ENCODE measurements at places on chromosomes 7 and 10.
A peak's percentile ranks its signal among the peaks of the same experiment; 100 is the strongest.

- DNase-seq: no peak
Observed at GRCh38 chr10:15223174-15223573, 54.7 kb upstream of the NMT2 start.

GRCh38 chr7:36128448-36129047 lies 24.5 kb upstream of the EEPD1 start:
- peak; percentile 25 for DNase-seq

- DNase-seq: no peak
Observed at GRCh38 chr10:71538608-71539260, 142.0 kb downstream of the CDH23 start.

DNA sequence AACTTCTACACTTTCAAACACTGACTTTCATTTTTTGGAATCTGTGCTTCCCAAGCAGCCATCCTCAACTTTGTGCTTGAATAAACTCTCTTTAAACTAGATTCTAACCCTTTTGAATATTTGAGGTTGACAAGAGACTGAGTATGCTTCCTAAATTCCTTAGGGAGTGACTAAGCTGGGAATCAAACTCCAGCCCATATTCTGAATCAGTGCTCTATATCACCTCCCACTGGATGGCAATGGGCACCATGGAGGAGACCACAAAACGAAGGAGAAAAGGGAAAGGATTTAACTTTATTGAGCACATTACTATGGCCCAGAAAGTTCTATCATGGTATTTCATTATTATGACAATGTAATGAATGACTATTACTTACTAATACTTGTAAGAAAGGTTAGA lies 17.2 kb upstream of the SLC26A4 start:
- no peak for DNase-seq

GRCh38 chr7:75843613-75844116 lies 30.1 kb upstream of the CCL24 start:
- no peak for DNase-seq

GRCh38 chr10:17190602-17191001 lies 10.9 kb downstream of the TRDMT1 start:
- no peak for DNase-seq

GRCh38 chr7:144720149-144720548 lies 115.7 kb downstream of the TPK1 start:
- DNase-seq: no peak

GRCh38 chr10:17181110-17181509 lies 20.4 kb downstream of the TRDMT1 start:
- DNase-seq: no peak

DNA sequence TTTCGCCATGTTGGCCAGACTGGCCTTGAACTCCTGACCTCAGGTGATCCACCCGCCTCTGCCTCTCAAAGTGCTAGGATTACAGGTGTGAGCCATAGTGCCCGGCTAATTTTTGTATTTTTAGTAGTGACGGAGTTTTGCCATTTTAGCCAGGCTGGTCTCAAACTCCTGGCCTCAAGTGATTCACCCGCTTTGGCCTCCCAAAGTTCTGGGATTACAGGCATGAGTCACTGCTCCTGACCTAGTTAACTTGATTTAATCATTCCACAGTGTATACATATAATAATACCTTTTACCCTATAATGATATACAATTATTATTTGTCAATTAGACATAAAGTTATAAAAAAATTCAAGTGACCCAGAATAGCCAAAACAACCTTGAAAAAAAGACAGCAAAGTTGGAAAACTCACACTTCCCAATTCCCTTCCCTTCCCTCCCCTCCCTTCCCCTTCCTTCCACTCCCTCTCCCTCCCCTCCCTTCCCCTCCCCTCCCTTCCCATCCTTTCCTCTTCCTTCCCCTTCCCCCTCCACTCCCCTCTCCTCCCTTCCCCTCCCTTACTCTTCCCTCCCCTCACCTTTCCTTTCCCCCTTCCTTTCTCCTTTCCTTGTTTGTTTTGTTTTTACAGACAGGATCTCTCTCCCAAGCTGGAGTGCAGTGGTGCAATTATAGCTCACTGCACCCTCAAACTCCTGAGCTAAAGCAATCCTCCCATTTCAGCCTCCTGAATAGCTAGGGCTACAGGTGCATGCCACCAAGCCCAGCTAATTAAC lies 14.8 kb upstream of the ZMIZ2 start:
- no peak for DNase-seq

GRCh38 chr10:103712898-103713498 lies 142.4 kb downstream of the SH3PXD2A start:
- peak; percentile 65 for DNase-seq

- peak; percentile 66 for DNase-seq
Observed at GRCh38 chr10:48769706-48770435, 85.2 kb downstream of the WDFY4 start.

DNA sequence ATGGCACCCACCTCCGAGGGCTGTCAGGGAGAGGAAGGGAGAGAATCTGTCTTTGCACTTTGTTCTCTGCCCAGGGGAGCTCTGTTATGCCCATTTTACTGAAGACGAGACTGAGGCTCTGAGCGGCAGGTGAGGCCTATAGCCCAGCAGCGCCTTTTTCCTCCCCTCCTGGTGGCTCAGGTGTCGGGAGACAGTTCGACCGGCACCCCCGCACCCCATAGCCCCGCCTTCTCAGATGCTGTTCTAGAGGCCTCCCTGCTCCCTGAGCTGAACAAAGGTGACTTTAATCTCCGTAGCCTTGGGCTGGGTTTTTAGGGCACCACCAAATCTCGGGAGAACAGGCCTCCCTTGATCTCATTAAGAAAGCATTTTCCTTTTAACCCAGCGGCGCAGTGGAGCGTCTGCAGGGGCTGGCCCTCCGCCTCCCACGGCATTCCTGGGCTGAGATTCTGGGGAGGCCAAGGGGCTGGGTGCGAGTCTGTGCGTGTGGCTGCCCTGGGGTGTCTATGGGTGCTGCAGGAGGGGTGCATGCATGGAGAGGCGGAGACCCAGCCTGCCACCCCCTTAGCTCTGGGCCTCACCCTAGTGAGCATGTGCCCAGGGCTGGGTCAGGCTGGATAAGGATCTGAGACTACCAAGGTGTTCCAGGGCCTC lies 3.3 kb downstream of the LFNG start:
- DNase-seq: no peak

GRCh38 chr7:126778101-126778500 lies 474.6 kb downstream of the GRM8 start:
- DNase-seq: no peak

DNA sequence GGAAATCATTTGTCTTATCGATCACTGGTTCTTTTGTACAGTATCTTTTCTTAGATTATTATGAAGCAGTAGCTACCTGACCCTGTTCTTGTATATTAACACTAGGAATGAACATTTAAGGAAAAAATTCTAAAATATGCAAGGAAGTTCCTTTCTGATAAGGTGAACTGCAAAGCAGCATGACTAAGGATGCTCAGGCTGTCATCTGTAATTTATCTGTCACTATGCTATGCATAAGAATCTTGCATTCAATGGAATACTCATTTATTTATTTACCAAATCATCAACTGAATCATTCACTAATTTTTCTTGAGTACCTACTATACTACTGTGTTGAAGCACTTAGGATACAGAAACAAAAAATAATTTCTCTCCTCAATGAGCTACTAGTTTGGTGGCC lies 5.8 kb downstream of the GSDME start:
- DNase-seq: no peak

- no peak for DNase-seq
Observed at GRCh38 chr7:122552769-122553168, 146.1 kb downstream of the RNF133 start.

DNA sequence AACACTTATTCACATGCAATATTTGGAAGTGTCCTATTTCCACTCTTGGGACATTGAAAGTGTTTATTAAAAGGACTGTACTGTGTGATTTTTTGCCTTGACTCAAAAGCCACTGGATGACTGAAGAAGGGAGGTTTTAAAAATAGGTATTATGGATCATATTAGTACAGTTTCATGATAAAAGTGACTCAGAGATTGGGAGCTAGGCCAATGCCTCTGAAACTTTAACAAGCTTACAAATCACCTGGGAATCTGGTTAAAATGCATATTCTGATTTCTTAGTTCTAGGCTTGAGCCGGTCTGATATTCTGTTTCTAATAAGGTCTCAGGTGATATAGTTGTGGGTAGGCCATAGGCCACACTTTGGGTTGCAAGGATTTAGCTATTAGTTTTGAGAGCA lies 191.2 kb downstream of the PLXDC2 start:
- no peak for DNase-seq

- DNase-seq: no peak
Observed at GRCh38 chr7:43931346-43931745, 5.1 kb downstream of the UBE2D4 start.

DNA sequence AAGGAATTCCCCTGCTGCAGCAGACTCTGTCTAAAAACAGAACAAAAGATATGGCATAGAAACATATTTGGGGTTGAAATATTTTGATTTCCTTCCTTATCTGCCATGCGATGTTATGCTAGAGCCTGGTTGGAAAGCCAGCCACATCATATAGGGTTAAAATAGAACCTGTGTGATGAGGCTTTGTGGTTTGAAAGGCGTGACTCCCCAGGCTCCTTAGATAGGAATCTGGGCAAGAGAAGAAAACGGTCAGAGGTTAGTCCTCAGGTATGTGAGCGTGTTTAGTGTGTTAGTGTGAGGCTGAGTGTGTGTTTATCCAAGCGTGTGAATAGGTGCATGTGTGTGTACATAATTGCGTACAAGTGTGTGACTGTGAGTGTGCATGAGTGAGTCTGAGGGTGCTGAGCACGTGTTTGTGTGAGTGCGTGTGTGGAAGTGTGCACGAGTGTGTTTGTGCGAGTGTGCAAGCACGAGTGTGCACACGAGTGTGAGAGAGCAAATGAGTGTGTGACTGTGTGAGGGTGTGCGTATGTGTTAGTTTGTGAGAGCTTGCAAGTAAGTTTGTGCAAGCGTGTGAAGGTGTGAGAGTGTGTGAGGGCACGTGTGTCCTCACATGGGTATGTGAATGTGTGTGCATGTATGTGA lies 79.9 kb downstream of the COL26A1 start:
- DNase-seq: no peak

DNA sequence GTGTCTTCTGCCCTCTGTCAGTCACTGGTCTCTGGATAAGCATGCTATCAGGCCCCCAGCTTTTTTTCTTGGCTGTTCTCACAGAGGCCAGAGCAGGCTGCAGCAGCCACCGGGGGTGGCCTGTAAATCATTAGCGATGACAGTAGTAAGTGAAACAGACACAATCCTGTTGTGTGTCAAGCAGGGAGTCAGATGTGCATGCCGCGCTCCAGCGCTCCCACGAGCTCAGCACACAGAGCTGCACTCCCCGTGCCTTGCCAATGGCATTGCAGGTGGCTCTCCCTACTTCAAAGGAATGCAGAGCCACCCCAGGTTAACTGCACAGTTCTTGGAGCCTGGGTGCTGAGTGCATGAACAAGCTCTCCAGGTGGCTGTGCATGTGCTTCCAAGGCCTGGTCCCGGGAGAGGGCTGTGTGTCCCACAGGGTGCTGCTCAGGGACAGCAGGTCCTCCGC lies 226.1 kb downstream of the GLRX3 start:
- no peak for DNase-seq

- DNase-seq: no peak
Observed at GRCh38 chr10:95588025-95588424, 26.9 kb upstream of the SORBS1 start.

DNA sequence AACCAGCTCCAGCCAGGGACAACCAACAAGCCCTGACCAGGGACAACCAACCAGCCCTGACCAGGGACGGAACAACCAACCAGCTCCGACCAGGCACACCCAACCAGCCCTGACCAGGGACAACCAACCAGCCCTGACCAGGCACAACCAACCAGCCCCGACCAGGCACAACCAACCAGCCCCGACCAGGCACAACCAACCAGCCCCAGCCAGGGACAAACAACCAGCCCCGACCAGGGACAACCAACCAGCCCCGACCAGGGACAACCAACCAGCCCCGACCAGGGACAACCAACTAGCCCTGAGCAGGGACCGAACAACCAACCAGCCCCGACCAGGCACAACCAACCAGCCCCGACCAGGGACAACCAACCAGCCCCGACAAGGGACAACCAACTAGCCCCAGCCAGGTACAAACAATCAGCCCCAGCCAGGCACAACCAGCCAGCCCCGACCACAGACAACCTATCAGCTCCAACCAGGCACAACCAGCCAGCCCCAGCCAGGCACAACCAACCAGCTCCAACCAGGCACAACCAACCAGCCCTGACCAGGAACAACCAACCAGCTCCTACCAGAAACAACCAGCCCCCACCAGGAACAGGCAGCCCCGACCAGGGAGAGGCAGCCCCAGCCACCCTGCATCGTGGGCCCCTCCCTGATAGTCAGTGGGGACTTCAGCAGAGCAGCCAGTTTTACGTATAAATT lies 56.4 kb downstream of the PROSER2 start:
- DNase-seq: no peak

DNA sequence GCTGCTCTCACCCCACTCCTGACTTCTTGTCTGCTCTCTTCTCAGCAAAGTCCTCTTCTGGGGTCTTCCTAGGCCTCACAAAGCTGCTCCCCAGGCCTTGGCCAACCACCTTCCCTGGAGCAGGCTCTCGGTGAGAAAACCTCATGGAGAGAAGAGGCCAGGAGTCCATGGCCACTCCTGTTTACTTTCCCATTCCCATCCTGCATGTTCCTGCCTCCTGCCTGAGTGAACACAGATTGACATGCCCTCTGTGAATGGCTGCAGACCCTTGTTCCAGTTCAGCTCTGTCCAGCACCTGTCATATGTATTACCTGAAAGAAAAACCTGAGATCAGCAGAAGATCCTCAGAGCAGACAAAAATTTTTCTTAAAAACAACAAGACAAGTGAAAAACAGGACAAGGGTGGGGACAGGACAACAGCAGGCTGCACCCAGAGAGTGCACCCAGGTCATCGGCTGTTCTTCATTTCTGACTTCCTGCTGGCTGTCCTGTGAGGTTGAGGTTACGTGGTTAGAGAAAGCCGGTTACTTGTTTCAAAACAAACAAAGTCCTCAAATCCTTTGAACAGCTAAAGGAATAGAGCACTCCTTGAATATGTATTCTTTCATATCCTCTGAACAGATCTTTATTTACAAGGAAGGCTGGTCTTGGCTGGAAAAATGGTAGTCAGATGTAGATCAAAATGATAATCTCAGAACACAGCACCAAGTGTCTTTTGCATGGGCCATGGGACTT lies 34.0 kb upstream of the DLD start:
- DNase-seq: no peak

GRCh38 chr7:47600199-47601118 lies 18.5 kb upstream of the TNS3 start:
- DNase-seq: peak; percentile 31

GRCh38 chr7:12827219-12827821 lies 139.9 kb downstream of the ARL4A start:
- no peak for DNase-seq

All from inflammatory macrophage treated with lipopolysaccharide for 4 hours (primary cell).